HuH-7 (cell line): ENCODE measurements at places on chromosomes 5 and 9.
A peak's percentile ranks its signal among the peaks of the same experiment; 100 is the strongest.

DNA sequence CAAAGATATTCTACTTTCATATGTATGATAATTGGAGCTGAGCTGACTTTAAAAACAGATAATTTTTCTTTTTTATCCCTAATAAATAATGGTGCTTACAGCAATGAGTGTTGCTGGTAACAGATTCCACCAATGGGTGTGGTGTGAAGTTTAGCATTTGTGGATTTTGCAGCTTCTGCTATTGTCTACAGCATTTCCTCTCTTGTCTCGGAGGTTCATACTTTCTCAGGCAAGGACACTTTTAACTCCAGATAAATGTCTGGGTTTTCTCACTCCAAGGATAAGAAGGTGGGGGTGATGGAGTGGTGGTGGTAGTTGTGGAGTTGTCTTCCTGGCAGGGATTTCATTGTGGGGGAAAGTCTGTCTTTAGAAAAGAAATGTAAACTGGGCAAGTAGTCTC is 120.0 kb upstream of the CDKN2B start:
- no peak for DNase-seq

DNA sequence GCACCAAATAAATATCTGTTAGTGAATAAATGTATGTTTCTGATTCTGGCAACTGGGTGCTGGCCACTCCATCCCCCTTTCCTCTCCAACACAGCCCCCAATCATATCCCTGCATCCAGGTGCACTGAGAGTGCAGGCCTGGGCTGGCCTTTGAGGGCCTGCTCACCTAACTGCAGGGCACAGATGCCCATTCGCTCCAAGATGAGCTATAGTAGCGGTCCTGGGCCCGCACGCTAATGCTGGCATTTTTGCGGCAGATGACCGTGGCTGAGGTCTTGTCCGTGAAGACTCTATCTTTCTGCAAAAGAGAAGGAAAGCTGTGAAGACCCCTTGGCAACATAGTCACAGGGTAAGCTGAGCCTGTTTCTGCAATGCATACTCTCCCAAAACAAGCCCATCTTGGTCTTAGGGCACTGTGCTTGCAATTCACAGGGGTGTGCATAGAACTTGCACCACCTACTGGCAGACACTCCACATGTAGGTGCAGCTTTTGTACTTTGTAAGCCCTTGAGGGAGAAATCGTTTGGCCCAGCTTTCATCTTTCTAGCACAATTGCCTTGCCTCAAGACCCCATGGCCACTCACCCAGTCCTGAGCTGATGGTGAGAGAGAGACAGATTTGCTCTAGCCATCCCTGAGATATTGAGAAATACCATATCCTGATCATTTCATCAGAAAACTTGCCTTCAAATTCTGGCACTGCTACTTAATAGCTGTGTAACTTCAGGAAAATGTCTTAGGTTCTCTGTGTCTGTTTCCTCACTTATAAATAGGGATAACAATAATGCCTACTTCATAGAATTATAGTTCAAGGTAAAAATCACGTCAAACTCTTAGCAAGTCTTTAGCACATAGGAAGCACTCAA is 13.5 kb downstream of the IL12B start:
- peak; percentile 56 for DNase-seq

- DNase-seq: no peak
Observed at GRCh38 chr5:10607666-10608073, 43.8 kb downstream of the ANKRD33B start.

GRCh38 chr9:80320480-80320879 is 748.7 kb downstream of the TLE4 start:
- no peak for DNase-seq

DNA sequence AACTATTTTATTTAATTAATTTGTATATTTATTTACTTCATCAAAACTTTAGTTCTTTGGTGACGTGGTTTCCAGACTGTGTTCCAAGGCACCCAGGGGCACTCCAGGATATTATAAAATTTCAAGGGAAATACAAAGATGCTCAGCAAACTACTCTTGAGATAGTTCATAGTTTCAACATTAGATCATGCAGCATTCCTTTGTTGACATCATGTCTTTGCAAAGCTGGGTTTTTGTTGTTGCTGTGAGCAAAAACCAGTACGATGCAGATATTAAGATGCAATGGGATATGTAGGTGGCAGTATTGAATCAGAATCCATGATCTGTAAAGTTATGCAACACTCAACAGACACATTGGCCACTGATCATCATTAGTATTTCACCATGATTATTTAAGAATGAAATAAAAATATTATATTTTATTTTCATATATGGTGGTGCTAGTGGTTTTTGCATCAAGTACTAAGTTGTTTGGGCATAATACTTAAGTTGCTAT is 219.7 kb downstream of the ADCY2 start:
- DNase-seq: no peak

DNA sequence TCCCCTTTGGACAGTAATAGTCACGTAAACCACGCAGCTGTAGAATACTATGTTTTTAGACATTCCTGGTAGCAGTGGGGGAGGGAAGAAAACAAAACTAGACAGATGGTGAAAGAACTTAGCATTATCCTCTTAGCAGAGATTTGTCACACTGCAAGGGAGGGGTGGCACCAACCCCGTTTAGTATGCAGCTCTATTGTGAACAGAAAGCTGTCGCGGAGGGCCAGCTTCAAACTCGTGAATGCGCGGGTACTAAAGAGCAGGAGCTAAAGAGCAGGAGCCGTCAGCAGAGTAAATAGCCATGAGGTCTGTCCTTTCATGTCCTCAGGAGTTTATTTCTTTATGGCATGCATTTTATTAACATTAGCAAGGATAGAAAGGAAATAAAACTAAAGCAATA is 141.9 kb upstream of the SLC12A2 start:
- no peak for DNase-seq

GRCh38 chr5:143649937-143650621 is 161.9 kb upstream of the HMHB1 start:
- DNase-seq: no peak

- DNase-seq: no peak
Observed at GRCh38 chr5:3827624-3828023, 232.0 kb downstream of the IRX1 start.

- DNase-seq: no peak
Observed at GRCh38 chr5:154543380-154543779, 65.4 kb upstream of the HAND1 start.

DNA sequence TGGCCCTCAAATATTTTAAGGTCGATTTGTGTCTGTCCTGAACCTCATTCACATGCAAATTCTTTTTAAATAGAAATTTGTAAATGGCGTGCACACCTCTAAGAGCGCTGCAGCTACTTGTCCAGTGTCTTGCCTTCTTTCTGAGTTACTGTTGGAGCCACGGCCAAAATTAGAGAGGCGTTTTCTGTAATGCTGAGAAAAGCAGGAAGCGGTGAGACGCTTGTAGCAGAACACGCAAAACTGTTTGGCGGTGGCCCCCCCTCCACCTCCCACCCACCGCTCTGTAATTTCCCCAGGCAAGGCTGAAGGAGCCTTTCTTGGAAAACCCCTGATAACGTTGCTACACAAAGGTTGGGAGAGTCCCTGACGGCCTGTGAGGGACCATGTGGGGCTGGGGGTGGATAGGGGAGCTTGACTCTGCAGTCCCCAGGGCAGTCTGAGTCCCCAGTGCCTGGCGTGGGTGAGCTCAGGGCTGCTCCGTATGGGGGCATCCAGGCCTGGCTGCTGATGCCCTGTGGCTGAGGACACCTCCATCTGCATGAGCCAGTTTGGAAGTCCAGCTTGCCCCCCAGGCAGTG is 96.5 kb downstream of the GADD45G start:
- no peak for DNase-seq

DNA sequence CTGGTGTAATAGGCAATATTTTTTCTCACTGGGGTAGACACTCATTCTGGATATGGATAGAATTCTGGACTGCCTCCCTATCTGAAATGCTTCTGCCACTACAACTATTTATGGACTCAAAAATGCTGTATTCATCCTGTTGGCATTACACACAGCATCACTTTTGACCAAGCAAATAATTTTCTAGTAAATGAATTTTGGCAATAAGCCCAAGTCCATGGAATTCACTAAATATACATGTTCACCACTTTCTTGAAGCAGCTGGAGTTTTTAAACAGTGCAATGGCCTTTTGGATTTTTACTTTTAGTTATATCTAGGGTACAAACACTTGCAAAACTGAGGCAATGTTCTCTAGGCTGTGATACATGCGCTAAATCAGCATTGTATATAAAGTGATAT is 724.9 kb upstream of the EDIL3 start:
- no peak for DNase-seq

DNA sequence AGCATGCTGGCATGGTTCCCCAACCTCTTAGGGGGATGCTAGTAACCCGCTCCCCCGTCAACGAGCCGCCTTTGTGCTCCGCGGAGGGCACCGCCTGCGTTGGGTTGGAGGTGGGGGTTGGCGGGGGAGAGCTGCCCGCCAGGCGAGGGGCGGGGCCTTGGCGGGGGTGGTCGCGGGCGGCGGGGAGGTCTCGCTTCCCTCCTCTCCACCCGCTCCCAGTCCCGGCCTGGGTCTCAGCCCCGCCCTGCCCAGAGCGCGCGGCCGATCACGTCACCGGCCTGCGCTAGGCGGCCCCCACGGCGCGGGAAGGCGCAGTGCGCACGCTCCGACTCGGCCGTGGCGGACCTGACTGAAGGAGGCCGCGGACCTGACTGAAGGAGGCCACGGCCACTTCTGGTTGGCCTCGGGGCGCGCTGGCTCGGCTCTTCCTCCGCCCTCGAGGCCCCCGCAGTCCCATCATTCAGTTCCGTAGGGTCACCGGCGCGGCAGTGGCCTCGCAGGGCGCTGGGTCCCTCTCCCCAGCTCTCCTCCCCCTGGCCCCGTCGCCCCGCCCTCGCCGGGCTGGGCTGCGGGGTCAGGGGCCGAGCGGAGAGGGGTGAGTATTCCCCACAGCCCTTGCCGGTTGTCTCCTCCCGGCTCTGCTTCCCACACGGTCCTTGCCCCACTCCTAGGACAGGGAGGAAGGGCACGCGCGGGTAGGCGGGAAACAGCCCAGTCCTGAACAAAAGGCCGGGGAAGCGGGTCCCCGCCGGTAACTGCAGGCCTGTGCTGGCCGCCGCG is at the start of gene ATG10:
Gene ATG10, plus strand, starts transcription at position 312 of the 780 bp plus-strand sequence. CDS start 15,548 bp downstream, outside the sequence.
- DNase-seq: peak; percentile 92

- peak; percentile 52 for DNase-seq
Observed at GRCh38 chr5:61301341-61302199, 30.5 kb upstream of the ZSWIM6 start.
